Activated CD4-positive, alpha-beta T cell treated with anti-CD3 and anti-CD28 coated beads for 36 hours (primary cell): ENCODE measurements at places on chromosomes 12 and 14.
A peak's percentile ranks its signal among the peaks of the same experiment; 100 is the strongest.

DNA sequence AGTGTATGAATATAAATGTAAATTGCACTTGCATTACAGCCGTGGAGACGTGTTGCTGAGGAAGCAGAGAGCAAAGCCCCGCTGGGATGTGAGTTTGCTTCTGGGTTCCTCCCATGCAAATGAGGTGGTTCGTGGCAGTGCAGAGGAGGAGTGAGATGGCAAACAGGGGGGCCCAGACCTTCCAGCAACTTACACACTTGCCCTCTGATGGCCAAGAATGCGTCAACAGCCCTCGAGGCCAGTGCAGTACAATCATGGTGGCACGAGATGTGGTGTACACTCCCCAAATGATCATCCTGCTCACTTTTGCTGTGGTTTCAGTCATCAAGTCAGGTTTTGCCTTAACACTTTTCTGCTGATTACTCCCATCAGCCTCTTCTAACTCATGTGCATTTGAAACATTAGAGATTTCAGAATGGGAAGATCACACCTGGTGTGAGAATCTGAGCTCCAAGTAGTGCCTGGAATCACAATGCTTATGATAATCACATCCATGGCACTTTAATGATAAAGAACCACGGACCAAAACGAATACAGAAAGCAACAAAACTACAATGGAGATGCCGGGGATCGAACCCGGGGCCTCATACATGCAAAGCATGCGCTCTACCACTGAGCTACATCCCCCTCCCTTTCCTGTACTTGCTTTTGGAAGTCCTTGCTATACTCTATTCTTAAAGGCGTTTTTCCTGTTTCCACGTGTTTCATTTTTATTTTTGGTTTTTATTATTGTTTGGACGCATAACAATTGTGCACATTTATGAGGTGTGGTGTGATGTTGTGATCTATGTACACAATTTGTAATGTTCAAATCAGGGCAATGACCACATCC lies 7.0 kb upstream of the UBC start:
- peak; percentile 92 for DNase-seq

- DNase-seq = no peak
Observed at GRCh38 chr12:13595536-13596443, 385.6 kb downstream of the GRIN2B start.

- DNase-seq = no peak
Observed at GRCh38 chr12:113436993-113437728, 15.0 kb downstream of the SDSL start.

DNA sequence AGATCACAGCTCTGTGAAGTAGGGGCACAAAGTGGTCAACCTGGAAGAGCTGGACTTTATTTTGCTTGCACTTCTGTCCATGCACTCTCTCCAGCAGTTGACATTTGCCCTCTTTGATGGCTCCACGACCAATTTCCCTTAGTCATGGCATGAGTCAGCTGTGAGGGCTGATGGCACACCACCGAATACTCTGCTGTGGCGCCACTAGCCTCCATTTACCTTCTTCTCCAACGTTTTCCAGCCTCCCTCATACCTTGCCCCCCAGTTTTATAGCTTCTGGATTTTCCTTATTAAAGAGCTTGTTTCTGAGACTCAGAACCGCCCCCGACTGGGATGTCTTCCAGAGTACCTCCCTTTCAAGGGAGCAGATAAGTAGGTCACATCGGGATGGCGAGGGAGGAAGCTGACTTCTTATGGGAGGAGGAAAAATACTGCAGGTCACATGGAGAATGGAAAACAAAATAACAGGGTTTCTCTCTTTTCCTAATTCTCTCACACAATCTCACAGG lies 17.6 kb downstream of the NINJ2 start:
- no peak for DNase-seq

- no peak for DNase-seq
Observed at GRCh38 chr14:95620659-95621059, 65.6 kb upstream of the TCL1B start.

DNA sequence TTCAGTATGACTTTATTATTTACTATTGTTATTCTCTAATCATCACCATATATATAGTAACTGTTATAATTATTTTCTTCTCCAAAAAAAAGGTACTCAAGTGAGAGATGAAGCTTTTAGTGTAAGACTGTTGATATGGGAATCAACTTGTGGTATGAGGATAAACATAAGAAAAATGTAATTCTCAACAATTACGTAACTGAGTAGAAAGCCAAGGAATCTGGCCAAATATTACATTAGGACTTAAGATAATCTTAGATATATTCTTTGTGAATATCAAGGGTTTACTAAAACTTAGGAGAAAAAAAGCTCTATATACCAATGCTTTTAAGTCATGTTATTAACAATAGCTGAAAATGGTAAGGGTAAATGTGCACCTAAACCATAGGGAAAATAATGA lies 13.3 kb downstream of the SENP1 start:
- DNase-seq = no peak

- peak; percentile 80 for DNase-seq
Observed at GRCh38 chr12:124480469-124481256, 86.7 kb downstream of the NCOR2 start.

DNA sequence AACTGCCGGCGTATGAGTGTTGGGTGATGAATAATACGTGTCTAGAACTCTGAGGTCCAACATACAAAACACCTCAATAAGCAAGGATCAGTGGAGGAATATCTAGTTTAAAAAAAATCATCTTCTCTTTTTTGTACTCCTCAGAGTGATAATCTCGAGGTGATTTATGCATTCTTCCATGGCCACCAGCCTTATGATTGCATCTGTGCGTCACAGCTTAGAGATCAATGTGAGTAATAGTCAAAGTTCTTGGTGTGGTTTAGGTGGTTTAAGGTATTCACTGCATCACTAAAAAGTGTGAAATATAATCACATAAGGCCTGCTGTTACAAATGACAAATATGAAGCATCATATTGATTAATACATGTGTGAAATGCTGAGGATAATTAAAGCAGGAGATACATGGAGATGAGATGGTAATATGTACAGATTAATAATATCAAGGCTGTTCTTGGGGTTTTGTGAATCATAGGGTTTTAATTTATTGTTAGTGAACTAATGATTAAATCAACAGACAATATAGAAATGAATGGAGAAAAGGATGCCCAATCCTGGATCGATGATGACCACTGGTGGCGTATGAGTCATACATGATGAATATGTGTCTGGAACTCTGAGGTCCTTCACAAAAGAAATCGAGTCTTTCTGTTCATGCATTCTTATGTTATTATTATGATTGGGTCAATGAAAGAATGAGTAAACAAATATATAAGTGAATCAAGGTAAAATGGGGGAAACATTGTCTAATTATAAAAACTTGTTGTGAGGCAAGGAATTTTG lies 68.8 kb upstream of the RTL1 start:
- DNase-seq = no peak

DNA sequence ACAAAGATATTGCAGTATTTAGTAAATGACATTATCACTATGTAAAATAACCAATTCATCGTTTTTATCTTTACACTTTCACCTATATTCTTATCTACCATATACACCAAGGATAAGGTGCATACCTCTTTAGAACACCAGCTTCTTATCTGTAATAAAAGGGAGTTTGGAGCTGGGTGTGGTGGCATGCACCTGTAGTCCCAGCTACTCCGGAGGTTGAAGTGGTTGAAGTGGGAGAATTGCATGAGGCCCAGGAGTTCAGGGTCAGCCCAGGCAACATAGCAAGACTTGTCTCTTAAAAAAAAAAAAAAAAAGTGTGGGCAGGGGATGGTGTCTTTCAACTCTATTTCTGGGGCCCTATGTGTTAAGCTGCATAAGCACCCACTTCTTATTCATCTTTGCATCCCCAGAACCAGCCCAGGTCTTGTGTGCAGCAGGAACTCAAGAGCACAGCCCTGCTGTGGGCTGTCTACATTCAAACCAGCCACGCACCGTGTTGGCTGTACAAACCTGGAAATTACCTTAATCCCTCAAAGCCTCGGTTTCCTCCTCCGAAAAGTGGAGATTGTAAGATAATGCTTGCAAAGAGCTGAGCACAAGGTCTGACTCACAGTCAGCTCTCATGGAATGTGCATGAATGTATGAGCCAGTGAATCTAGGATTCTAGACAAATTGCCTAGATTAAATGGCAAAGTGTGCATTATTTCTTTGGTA lies 256.6 kb upstream of the FOXN3 start:
- peak; percentile 38 for DNase-seq

DNA sequence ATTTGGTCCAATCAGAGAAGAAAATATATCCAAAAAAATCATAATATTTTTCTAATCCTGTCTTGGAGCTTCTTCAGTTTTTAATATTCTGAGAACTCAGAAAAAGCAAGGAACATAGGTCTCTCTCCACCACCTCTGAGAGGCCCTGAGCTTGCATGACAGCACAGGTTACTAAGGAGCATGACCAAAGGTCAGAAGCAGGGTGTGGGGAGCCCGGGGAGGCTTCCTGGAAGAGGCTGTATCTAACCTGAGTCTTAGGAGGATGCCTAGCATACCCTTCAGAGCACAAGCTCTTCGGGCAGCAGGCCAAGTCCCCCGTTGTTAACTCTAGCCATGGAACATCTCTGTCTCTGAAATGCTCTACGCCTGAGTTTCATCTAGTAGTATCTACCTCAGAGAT lies 15.7 kb upstream of the STON2 start:
- no peak for DNase-seq

DNA sequence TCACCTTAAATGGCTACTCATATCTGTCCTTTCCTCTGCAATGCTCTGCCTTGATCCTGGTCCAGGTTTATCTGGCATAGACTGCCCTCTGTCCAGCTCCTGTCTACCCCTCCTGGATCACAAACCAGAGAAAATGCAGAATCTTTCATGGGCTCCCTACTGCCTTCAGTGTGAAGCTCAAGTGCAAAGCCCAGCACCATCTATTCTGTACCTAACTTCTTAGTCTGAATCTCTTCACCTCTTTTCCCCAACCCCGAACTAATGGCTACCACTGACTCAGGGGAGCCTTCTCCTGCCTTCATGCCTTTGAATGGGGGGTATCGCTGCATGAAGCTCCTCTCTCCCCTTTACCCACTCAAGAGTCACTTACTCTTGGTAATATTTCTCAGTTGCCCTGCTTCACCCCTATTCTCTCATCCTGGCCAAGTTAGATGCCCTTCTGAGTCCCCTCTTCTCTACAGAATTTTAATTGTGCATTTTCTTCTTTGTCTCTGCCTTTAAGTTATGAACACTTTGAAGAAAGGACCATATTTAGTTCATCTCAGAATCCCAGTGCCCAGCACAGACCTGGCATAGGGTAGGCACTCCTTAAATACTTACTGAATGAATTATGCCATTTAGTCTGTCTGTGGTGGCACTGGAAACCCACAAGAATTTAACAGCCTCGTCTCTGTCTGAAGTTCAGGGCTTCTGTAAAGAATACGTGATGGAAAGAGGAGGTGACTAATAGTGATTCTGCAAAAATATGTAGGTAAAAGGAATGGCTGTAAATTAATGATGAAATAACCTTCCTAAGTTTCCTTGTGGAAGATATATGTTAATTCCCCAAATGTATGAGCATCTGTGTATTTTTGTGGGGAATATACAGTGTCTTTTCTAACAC lies 191.3 kb upstream of the AMIGO2 start:
- DNase-seq = peak; percentile 57

- DNase-seq = peak; percentile 65
Observed at GRCh38 chr12:57215668-57216013, 953 bp upstream of the NXPH4 start.

- DNase-seq = no peak
Observed at GRCh38 chr12:28933864-28934527, 215.1 kb upstream of the FAR2 start.

GRCh38 chr14:52781629-52782028 lies 9.8 kb downstream of the GNPNAT1 start:
- no peak for DNase-seq
